ENCODE measurements at places on chromosomes 2 and 18.

DNA sequence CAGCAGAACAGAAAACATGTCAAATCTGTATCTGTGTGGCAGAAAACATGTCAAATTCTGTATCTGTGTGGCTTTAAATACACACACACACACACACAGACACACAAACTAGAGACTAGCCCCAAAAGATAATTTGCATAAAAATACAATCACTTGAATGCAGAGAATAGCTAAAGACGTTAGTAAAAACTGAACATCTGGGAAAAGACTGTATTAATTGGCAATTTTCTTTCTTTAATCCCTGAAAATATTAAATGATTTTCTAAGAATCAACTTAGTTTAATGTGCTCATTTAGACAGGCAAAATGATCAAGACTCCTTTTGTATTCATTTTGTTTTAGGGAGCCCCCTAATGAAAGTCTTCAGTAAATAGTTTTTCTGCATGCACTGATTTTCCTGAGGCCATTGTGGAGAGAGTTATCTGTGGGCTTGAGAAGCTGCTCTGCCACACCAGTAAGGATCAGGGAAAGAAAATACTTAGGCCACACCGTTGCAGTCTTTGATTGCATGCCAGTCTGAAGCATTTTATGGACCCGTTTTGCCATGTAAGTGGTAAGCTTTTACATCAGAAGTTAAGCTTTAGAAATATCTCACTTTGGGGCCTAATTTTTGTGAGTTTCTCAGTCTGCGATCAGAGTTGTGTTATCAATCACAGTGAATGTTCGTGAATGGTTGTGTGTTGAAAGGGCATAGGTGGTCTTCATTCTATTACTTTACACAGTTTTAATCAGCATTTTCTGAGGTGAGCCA lies 2.2 kb downstream of the SPATS2L start:
- DNase-seq, result no peak

DNA sequence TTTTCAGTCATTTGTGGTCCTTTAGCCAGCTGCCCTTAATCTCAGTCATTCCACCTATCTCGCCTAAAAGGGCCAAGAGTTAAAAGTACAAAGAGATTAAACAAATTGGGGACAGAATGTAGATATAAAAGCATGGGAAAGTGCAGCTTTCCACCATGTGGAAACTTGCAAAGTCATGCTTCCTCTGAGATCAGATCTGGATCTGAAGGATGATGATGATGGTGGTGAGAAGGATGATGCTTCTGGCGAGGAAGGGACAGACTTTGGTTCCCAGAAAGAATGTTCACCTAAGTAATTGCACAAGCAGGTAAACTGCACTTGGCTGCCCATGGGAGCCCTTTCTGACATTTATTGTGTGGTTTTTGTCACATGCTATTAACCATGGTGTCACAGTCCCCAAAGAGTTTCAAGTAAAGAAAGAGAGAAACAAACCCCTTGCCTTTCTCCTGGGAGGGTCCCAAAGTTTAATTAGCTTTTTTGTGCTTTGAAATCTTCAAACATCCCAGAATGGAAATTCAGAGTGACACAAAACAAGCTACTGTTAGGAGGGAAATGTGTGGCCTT lies 34.7 kb downstream of the KLF7 start:
- DNase-seq, result no peak

GRCh38 chr18:59218018-59218417 lies 1.9 kb upstream of the GRP start:
- DNase-seq, result no peak

GRCh38 chr2:71452565-71452964 lies 796 bp upstream of the DYSF start:
- DNase-seq, result peak; percentile 13

- no peak for DNase-seq
Observed at GRCh38 chr2:235958221-235958930, 209.8 kb downstream of the GBX2 start.

GRCh38 chr2:170339750-170340692 lies 162.1 kb downstream of the MYO3B start:
- no peak for DNase-seq

DNA sequence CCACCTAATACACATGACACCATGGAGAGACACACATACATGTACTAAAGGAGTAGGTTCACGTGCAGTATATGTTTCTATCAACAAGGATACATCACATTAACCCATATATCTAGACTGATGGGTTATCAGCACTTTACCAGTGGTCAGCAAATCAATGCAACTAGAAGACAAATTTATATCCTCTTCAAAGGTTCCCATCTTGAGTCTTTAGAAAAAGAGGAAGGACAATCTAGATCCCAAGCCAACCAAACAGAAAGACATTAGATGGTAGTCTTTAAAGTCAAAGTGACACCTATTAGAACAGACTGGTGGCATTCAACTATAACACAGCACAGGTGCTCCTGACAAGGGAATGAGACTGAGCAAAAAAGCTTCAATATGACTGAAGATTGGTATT lies 13.8 kb upstream of the SERTAD2 start:
- no peak for DNase-seq

GRCh38 chr2:45889053-45889452 lies 237.6 kb downstream of the PRKCE start:
- DNase-seq, result peak; percentile 12

DNA sequence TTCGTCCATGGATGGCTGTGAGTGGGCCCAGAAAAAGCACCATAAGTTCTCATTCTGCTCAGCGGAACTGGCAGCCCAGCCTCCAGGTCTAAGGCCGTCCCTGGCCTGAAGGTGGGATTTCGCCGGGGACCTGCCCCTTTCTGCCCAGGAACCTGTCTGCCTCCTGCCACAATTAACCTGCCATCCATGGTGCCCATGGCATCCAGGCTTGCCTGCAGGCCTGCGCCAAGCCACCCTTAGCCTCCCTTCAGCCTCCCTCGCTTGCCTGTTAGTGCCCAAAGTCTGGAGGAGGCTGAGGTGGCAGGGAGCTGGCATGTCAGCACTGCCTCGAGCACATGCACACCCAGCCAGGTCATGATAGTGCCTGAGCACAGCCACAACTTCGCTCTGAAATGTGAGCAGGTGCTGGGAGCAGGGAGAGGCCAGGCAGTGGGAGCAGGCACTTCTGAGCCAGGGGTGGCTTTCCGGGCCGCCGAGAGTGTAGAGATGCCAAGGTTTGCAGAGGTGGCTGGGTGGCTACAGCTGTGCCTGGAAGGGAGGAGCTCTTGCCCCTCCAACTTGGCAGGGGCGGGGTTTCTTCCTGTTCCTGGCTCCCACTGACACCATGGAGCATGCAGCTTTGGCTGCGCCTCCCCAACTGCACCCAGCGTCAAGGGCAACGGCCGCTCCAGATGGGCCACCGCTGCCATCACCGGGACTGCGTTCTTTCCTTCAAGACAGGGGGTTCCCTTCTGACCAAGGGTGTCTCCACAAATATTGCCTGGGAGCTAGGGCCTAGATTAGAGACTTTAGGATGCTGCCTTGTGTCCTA lies 648.9 kb upstream of the VRK2 start:
- no peak for DNase-seq

DNA sequence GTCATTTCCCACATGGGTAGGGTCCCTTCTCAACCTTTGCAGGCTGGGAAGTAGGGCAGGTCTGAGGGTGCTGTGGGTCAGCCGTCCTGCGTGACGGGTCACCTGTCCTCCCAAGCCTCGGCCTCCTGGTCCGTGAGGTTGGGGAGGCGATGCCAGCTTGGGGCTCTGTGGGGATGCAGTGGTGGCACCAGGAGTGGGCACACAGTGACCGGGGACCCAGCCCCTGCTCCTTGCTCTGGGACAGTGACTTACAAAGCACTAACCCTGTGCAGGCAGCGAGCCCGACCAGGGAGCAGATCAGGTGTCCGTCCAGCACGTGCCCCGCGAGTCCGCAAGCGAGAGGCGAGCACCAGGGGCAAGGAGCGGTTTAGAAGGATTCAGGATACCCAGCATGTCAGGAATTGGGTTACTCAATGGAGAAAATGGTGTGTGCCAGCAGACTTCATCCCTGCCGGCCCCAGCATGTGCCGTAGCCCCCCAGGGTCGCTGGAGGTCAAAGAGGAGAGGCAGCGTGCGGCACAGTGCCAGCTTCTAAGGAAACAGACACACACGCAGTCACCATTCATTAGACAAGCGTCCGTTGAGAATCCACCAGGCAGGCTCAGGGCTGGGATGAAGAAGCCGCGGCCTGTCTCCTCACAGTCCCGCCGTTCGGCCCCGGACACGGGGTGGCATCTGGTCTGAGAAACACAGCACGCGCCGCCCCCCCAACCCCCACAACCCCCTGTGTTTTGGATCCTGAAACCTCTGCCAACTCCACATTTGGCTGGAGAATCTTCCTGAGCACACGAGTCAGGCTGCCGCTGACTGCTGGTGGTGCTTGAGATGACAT lies 11.7 kb downstream of the COLEC11 start:
- no peak for DNase-seq

DNA sequence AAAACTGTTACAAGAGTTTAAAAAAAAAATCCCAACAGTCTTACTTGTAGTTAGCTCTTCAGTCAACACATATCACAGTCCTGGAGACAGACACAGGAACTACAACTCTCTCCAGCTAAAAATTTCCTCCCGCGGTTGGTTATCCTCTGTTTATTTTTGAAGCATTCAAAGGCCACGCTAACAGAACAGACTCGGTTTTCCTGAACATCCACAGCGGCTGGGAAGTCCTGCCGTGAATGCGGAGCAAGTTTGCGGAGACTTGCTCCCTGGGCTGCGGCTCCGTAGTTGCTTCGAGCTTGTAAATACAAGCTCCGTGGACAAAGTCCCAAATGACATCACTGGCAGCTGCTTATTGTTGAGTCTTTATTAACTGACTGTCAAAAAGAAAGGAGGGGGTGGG lies at the start of gene NCKAP5:
Gene NCKAP5 (minus strand): TSS at position 292 of the 400 bp plus-strand sequence. CDS start 50,937 bp downstream, outside the sequence.
- DNase-seq, result no peak

DNA sequence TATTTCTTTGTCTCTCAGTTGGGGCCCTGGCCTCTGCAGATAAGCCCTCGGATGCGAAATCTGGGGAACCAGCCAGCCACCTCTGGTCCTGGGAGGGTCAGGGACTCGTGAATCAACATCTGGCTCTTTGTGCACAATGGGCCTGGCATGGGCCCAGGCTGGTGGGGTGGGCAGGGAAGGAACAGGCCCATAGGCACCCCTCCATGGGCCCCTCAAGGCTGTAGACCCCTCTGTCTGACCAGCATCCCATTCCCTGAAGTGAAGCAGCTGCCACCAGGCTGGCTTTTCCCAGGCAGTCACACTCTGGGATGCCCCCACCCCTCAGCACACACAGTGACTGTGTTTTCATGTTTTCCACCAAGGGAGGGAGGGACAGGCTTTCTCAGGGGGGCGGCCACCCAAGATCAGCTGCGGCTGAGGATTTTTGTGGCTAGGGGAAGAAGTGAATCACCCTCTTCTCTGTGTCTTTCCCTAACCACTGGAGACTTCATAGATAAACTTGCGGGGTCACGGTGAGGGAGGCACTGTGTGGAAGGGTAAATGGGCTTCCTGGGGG lies 166.0 kb downstream of the AGAP1 start:
- no peak for DNase-seq

GRCh38 chr18:53018791-53019190 lies 678.8 kb downstream of the DCC start:
- no peak for DNase-seq

DNA sequence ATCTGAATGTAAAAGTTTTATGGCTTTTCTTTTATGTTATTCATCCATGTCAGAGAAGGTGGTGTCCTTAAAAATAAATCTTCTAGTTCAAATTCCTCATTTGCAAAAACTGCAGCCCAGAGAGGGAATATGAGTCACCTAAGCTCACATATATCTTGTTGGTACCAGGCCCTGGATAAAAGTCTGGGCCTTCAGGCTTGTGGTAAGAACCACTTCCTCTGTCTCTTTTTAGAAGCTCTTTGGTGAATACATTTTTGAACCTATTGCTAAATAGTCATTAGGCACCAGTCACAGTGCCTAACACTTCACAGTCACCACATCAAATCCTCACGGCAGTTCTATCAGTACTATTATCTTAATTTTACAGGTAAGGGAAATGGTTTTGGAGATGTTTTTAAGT lies 199.2 kb downstream of the KCNS3 start:
- DNase-seq, result no peak

DNA sequence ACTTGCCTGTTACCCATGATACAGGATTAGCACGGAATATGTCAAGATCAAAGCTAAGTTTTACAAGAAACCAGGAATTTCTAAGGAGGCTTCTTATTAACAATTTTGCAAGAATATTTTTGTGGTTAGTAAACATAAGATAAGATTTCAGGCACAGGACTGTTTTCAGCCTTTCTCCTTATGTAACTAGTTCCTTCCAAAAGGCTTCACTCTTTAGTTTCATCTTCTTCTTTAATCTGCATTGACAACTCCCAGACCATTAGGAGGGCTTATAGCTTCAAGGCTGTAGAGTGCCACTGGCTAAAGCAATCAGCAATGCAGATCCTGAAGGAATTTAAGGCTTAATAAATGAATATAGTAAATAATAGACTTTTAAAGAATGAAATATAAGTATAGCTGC lies 29.3 kb downstream of the SLC14A1 start:
- no peak for DNase-seq

DNA sequence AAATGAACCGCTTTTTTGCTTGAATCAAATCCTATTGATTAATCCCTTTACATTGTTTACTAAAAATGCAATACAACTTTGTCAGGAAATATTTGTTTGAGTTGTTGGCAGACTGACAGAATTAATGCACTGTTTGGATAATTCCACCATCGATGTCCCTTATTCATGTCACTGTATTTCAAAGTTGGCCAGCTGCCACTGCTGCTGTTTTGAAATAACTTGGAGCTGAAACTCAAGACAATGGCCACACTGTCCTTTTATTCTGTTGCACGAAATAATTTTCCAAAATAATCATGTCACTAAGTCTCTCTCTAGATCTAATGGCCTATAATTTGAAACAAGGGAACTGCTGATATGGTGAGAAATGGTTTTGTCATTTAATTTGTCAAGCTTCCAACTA lies 55.2 kb upstream of the PAX3 start:
- DNase-seq, result no peak

GRCh38 chr2:240701736-240702639 lies 10.3 kb downstream of the AQP12A start:
- DNase-seq, result no peak

DNA sequence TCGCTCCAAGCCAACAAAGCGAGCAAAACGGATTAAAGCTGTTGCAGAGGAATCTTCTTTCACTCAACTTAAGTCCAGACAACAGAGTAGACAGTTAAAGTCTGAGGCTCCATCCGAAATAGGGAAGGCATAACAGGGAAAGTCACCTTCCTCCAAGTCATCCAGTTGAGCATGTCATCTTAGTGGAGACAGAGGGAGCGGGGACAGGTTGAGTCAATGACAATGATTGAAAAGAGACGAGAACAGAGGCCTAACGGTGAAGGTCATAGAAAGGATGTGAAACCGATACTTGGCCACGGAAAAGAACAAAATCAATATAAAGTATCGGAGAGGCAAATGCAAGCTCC lies 455 bp downstream of the C18orf32 start:
- no peak for DNase-seq

GRCh38 chr2:79697200-79697599 lies 184.3 kb downstream of the CTNNA2 start:
- DNase-seq, result no peak

GRCh38 chr2:238702276-238703052 lies 145.4 kb upstream of the TWIST2 start:
- DNase-seq, result no peak

- DNase-seq, result no peak
Observed at GRCh38 chr2:46332686-46333281, 35.6 kb downstream of the EPAS1 start.

GRCh38 chr18:68282232-68282631 lies 432.7 kb downstream of the TMX3 start:
- DNase-seq, result no peak

GRCh38 chr2:180978903-180979748 lies 1.3 kb upstream of the UBE2E3 start:
- no peak for DNase-seq

Data from activated CD4-positive, alpha-beta T cell treated with anti-CD3 and anti-CD28 coated beads, Interleukin-2, amount 50 U/mL, for 48 hours (primary cell).